ENCODE measurements at places on chromosomes 5 and 9.

- DNase-seq, result peak; percentile 83
These were observed 1.5 kb downstream of the KLF9 start for GRCh38 chr9:70412832-70413463.

DNA sequence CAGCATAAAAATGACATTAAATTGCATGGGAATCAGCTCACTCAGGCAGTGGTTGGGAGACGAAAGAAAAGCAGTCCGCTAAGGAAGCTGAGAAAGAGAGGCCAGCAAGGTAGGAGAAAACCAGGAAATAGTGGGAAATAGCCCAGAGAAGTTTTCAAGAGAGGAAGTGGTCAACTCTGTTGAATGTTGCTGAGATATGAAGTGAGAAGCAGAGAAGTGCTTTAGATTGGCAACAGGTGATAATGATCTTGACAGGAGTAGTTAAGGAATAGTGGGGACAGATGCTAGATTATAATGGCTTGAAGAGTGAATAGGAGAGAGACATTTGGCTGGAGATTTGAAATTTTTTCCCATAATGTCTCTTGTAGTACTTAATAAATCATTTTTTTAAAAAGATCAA is 30.8 kb downstream of the CNTRL start:
- no peak for DNase-seq

- no peak for DNase-seq
These were observed 323.2 kb upstream of the CCNH start for GRCh38 chr5:87735923-87736322.

DNA sequence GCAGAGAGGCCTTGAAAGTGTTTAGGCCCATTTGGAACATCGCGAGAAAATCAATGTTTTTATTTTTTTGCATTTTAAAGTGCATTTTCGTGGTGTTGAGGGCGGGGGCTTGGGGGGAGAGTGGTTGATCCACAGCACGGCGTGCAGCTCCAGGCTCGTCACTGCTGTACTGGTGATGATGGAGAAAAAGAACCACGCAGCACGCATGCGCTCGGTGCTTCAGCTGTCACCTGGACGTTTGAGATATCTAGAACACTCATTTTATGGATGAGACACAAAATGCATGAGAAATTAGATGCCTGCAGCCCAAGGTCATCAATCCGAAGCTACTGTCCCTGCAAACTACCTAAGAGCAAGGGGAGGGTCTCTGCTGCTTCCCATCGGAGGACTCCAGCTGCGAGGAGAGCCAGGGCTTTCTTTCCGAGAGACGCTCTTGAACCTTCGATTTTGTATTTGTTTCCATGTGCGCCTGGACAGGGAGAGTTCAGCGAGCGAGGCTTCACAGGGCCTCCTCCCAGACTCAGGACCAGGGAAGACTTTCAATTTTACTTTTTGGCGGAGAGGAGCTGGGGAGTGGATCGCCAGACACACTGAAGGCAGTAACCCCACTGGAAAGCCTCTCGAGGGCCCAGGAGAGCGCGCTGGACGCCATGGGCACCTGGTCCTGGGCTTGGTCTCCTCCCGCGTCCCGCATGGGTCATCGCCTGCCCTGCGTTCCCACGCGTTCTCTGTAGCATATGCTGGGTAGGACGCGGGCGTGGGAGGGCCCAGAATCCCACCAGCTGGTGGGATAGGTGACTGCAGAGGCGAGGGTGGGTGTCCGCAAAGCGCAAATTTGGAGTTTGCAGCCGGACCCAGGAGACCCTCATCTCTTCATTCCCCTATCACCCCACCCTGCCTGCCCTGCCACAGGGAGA is 2.5 kb downstream of the DMRT2 start:
- no peak for DNase-seq

DNA sequence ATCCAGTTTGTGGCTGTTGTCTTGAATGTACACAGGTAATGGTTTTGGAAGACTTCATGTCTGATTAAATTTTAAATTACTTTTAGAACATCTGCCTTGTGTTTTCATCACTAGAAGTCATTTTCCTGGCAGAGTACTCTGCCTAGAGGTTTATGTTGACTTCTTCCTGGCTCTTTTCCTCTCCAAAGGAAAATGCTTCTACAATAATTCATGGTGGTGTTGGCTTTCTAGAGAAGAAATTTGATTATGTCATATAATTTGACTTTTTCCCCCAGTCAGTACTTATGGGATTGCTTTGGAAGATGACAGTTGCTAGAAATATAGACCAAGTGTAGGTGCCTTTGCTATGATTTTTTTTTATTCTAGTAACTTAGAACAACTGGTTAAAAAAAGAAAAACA is 46.8 kb downstream of the F2RL2 start:
- no peak for DNase-seq

DNA sequence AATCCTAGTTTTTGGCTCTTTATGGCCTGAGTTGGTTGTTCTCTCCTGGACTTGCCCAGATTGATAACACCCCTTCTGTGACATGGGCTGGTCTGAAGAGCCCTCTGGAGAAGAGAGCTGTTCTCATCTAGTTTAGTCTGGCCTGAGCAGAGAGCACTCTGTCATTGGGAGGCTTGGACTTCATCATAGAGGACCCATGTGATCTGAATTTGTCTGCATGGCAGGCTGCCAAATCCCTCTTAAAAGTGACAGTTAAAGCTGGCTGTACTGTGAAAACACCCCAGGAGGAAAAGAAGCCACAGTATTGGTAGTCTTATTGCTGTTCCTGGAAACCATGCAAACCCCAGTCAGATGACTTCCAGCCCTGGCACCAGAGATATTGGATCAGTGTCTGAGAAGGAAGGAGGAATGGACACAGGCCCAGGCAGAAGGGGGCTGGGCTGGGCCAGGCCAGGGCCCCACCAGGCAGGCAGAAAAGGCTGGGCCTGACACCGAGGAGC is 3.7 kb upstream of the WDR31 start:
- peak; percentile 84 for DNase-seq

DNA sequence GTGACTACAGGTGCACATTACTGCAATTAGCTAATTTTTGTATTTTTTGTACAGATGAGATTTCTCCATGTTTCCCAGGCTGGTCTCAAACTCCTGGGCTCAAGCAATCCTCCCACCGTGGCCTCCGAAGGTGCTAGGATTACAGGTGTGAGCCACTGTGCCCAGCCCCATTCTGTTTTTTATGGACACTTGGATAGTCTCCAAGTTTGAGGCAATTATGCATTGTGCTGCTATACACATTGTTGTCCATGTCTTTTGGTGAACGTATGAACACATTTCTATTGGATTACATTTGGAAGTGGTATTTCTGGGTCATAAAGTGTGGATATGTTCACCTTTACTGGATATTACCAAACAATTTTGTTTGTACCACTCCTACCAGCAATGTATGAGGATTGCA is 22.4 kb upstream of the PLPP1 start:
- DNase-seq, result no peak

- peak; percentile 71 for DNase-seq
These were observed 45.9 kb downstream of the PRRT1B start for GRCh38 chr9:131590907-131591844.

GRCh38 chr5:10994091-10994986 is 233.3 kb upstream of the DAP start:
- no peak for DNase-seq

DNA sequence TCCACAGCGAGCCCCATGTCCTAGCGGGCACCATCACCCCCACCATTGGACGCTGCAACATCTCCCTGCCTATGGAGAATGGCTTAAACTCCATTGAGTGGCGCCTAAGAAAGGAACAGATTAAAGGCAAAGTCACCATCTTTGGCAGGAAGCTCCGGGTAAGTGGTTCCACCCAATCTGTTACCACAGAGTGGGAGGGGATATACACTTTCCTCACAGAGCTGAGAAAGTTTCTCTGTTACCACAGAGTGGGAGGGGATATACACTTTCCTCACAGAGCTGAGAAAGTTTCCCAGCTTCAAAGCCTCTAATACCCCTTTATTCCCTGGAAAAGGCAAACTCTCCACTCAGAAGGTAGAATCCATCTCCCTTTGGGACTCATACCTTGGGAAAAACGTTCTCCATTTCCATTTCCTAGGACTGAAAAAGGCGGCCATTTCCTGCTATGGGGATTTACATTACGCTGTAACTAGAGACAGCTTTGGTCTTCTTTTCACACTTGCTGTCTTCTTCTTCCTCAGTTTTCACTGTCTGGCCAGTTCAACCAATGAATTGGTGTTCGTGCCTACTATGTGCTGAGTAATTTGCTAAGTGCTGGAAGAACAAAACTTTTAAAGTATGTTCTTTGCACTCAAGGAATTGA is 63.4 kb upstream of the WWC1 start:
- DNase-seq, result no peak

DNA sequence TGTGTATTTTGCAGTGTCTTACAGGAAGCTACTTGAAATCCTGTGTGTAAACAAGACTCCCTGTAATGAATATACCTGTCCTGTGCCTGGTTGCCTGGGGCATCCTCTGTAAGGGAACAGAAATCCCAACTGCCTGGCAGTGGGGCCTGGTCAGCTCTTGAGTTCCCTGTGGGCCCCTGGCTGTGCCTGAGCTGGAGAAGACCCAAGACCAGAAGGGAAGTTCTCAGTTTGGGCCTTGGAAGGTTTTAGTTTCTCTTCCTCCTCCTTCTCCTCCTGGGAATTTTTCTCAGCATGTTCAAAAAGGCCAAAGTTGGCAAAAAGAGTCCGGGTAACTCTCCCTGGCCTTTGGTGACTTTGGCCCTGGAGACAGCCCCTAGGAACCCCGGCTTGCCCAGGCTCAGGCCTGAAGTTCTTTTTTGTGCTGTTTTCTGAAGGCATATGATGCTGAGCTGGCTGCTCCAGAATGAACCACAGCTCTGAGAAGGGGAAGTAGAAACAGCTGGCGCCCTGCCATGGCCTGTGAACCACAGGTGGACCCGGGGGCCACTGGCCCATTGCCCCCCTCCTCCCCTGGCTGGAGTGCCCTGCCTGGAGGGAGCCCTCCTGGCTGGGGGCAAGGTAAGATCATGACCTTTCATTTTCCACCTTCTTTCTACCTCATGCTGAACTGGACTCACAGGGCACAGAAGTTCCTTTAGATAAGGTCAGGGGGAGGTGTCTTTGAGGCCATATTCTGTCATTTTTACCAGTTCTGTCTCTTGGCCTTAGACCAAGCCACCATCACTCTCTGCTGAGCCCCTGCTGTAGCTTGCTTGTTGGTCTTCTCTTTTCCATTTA is 5.8 kb downstream of the TMEM268 start:
- DNase-seq, result peak; percentile 45

- no peak for DNase-seq
These were observed 44.8 kb upstream of the BNC2 start for GRCh38 chr9:16915126-16915831.

GRCh38 chr9:124222918-124223720 is 34.6 kb upstream of the NEK6 start:
- DNase-seq, result peak; percentile 95

DNA sequence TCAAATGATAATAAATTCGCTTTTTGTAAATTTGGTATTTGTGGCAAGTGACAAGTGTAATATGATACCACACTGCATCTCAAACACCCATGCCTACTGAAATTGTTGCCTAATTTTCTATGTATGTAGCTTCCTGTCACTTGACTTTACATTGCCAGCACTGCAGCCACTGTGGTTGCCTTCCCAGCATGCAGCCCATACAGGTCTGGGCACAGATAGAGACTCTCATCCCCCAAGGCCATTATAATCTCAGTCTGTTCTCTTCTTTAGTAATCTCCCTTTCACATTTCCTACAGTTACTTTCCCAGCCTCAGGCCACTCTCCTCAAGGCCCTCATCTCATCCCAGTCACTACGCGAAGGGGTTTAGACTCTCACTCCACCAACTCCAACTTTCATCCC is 1200.6 kb downstream of the PTPRD start:
- DNase-seq, result no peak

- DNase-seq, result no peak
These were observed 43.5 kb upstream of the TNC start for GRCh38 chr9:115161446-115161845.

DNA sequence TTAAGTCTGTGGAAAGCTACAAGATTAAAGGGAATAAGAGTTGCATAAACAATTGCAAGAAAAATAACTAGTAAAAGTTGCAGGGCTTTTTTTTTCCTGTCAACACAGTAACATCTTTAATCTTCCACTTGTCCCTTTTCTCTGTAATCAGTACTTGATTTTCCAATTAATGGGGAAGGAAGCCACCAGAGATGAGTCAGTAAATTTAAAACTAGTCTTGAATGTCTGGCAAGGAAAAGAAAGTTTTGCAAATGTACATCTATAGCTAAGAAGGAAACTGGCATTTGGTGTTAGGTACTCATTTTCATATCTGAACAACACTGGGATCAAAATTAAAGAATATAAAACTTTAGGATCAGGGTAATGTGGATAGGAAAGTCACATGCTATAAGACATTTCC is 17.1 kb downstream of the DAP start:
- no peak for DNase-seq

- DNase-seq, result peak; percentile 50
These were observed 564.0 kb upstream of the KLF4 start for GRCh38 chr9:108053555-108054061.

DNA sequence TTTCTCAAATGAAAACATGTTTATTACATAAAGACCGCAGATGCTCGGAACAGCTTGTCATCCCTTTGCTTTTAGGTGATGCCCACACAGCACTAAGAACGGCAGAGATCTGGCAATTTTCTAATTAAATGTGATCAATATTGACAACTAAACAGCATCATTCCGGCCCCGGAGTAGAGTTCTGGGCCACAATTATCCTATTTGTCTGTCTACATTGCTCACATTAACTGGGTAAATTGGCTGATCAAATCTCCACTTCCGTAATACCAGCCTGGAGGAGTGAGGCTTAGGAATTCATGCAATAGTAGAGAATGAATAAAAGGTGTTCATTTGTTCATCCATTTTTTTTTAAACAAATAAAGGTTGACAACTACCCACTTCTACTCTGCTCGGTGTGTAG is 245.1 kb upstream of the C9orf72 start:
- no peak for DNase-seq
